Nephron progenitor cell (in vitro differentiated cells): ENCODE measurements at places on chromosomes 12 and 14.

- no peak for DNase-seq
These were observed 40.6 kb upstream of the MED13L start for GRCh38 chr12:116317986-116318575.

- DNase-seq: no peak
These were observed 72.7 kb downstream of the NOVA1 start for GRCh38 chr14:26525085-26525484.

DNA sequence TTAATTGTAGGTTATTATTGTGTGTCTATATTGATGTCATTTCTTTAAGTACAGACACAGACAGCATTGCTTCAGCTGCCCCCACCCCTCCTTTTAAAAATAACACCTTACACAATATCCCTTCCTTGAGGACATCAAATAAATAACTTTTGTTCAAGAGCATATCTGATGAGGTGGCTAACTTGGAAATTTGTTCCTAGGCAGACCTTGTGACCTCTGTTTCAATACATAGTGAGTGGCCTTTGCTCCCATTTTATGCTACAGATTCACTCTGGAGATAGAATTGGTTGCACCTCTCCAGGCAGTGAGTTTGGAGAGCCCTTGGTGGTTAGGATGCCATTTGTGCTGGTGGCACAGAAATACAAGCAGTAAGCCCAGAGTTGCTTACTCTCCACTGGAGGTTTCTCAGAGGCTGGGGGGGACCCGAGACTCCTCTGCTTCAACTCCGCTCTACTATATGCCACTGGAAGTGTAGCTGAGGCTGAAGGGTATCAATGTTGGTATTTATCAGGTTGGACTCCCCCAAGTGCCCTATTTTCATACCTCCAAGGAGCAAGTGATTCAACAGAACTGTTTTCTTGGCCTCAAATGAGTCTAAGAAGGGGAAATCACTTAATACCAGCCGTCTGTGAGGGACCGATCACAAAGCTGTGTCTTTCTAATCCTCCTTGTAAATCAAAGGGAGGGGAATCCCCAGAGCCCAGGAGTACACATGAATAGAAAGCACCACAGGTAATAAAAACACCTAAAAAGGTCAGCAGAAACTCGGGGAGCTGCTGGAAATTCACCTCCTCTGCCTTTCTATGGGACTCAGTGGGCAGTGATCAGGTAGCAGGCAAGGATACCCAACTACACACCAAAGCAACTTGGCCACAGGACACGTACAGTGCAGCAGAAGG lies 463.1 kb downstream of the RAD51B start:
- no peak for DNase-seq

- no peak for DNase-seq
These were observed 255.2 kb downstream of the SYT1 start for GRCh38 chr12:79119796-79120195.
